ENCODE measurements at places on chromosomes 3 and 15. TPM values are rescaled to one million over a fixed set of nuclear protein-coding genes. Genes with fewer than 3 reads are reported as not detected.

NTRK3 gene
- total RNA-seq, result 0.28 TPM

ST3GAL6 gene
- total RNA-seq, result 4.8 TPM

SLC22A14 gene
- total RNA-seq, result under 0.01 TPM

XXYLT1 gene
- 14.4 TPM for total RNA-seq

SPINT1 gene
- total RNA-seq, result 0.18 TPM

CSTA gene
- total RNA-seq, result 8.0 TPM

TAGLN3 gene
- total RNA-seq, result 0.74 TPM

LNP1 gene
- total RNA-seq, result 4.2 TPM

MPI gene
- 59.6 TPM for total RNA-seq

SST gene
- total RNA-seq, result not detected

CCK gene
- 0.14 TPM for total RNA-seq

HTR3E gene
- total RNA-seq, result not detected

GP9 gene
- not detected for total RNA-seq

LRRC2 gene
- total RNA-seq, result 6.0 TPM

GADL1 gene
- total RNA-seq, result not detected

QARS1 gene
- total RNA-seq, result 284 TPM

TEX55 gene
- not detected for total RNA-seq

SLC24A5 gene
- not detected for total RNA-seq

AADACL2 gene
- not detected for total RNA-seq

NDN gene
- 41.5 TPM for total RNA-seq

FSTL1 gene
- 887 TPM for total RNA-seq

ATRIP gene
- total RNA-seq, result 4.0 TPM

GALNT15 gene
- total RNA-seq, result 20.2 TPM

ZNF860 gene
- 0.28 TPM for total RNA-seq

TTC21A gene
- total RNA-seq, result 1.8 TPM

GOLGA8T gene
- total RNA-seq, result 0.14 TPM

OR5H6 gene
- total RNA-seq, result not detected

DUOXA2 gene
- total RNA-seq, result not detected

C3orf49 gene
- total RNA-seq, result not detected

FAM174B gene
- total RNA-seq, result 1.4 TPM

KIF23 gene
- 9.7 TPM for total RNA-seq

WHAMM gene
- total RNA-seq, result 2.8 TPM

FBXW12 gene
- total RNA-seq, result not detected

UBAP1L gene
- total RNA-seq, result 0.71 TPM
